T-helper 1 cell treated with Interleukin-12 subunit alpha and Interleukin-12 subunit beta and Interleukin-4 antibody, amounts not matched to agents 30 ng/mL and 1 ng/mL, for 36 hours (primary cell): ENCODE measurements at places on chromosomes 6 and 20. TPM values are rescaled to one million over a fixed set of nuclear protein-coding genes. Genes with fewer than 3 reads are reported as not detected.

LGSN gene
- total RNA-seq: 0.15 TPM in 1 of 2 replicates, not detected in the other

SEL1L2 gene
- not detected in 2 replicates for total RNA-seq

OXT gene
- 0.61 TPM in 1 of 2 replicates, not detected in the other for total RNA-seq

ADGRF5 gene
- total RNA-seq: not detected in 2 replicates

RALGAPB gene
- 37.2 and 38.0 TPM in 2 replicates for total RNA-seq

TMEM170B gene
- 0.32 and 0.37 TPM in 2 replicates for total RNA-seq

ERGIC3 gene
- total RNA-seq: 140 and 149 TPM in 2 replicates

OPRL1 gene
- total RNA-seq: 0.61 and 0.64 TPM in 2 replicates

FAM162B gene
- total RNA-seq: not detected in 2 replicates

GTSF1L gene
- 0.71 TPM in 1 of 2 replicates, not detected in the other for total RNA-seq

VSX1 gene
- total RNA-seq: not detected in 2 replicates

BNIP5 gene
- total RNA-seq: 0.10 TPM in 1 of 2 replicates, not detected in the other

TEAD3 gene
- total RNA-seq: 0.17 and 0.29 TPM in 2 replicates

CHD6 gene
- total RNA-seq: 45.4 and 46.7 TPM in 2 replicates

BPIFB2 gene
- total RNA-seq: not detected in 2 replicates

IL17A gene
- total RNA-seq: not detected in 2 replicates

CST5 gene
- not detected in 2 replicates for total RNA-seq

PPIL6 gene
- 0.29 TPM in 1 of 2 replicates, not detected in the other for total RNA-seq

TMEM74B gene
- 0.25 TPM in 1 of 2 replicates, not detected in the other for total RNA-seq
